ENCODE measurements at places on chromosomes 13 and 19.

GRCh38 chr13:58399263-58399662 is 767.7 kb downstream of the PCDH17 start:
- DNase-seq, result no peak

- DNase-seq, result no peak
These were observed 24.2 kb upstream of the GATAD2A start for GRCh38 chr19:19381007-19381926.

DNA sequence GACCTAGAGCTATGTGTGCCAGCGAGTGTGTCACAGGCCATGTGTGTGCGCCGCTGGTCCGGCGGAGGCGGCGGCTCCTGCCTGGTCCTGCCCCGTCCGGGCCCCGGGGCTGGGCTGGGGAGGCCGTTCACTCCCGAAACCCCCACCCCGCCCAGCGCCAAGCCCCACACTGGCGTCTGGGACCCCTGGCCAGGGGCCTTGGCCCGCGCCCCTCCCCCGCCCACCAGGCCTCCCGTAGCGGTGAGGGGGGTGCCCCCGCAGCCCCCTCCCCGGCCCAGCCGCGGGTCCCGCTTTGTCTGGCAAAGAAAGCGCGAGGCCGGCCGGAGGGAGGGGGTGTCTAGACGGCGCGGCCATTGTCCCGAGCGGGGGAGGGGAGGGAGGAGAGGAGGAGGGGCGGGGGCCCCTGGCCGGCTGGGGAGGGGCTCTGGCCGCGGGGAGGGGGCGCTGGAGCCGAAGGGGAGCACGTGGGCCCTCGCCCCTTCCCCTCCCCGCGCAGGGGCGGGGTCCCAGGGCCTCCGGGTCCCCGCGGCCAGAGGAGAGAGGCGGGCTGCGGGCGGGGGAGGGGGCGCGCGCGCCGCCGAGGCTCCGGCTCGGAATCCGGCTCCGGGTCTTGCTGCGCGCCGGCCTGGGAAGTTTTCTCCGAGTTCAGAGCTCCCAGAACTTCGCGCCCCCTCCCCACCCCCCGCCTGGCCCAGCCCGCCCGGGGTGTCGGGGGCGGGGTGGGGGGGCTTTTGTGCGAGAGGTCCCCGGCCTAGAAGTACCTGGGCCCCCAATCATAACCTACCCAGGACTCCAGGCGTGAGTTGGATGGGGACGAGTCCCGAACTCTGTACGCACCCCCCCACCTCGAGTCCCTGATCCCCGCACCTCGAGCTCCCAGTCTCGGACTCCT is 888 bp downstream of the NOTCH3 start:
- DNase-seq, result peak; percentile 58

DNA sequence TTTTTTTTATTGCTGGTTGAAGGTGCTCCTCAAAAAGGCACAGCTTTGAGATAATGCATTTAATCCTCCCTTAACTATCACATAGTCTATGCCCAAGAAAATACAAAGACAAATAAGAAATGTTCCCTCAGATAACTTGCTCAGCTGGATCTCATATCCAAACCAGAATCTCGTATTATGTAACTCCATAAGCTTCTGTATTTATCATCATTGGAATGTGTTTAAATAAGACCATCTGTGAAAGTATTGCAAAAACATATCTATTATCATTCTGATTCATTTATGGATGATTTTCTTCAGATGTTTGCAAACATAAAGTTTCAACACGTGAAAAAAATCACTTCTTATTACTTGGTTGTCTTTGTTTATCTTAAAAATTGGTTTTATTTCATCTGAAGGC is 190.9 kb downstream of the IRS2 start:
- DNase-seq, result peak; percentile 61

GRCh38 chr13:109272595-109273325 is 513.6 kb downstream of the IRS2 start:
- no peak for DNase-seq

GRCh38 chr13:44870456-44870929 is 118.8 kb downstream of the NUFIP1 start:
- DNase-seq, result no peak

DNA sequence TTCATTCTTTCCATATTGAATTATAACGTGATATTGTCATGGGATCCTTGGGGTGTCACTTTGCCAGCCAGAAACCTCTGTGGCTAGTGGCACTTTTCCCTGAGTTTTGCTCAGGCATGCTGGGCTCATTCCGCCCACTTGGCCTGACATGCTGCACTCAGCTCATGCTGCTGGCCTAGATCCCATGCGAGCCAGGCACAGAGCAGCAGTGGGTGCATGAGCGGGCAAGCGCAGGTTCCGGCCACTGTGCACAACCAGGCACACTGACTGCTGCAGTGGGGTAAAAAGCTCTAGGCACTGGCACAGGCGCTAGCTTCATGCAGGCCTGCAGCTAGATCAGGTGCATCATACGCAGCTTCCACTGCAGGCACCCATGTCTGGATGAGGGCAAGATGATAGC is 221.2 kb downstream of the MAB21L1 start:
- no peak for DNase-seq

DNA sequence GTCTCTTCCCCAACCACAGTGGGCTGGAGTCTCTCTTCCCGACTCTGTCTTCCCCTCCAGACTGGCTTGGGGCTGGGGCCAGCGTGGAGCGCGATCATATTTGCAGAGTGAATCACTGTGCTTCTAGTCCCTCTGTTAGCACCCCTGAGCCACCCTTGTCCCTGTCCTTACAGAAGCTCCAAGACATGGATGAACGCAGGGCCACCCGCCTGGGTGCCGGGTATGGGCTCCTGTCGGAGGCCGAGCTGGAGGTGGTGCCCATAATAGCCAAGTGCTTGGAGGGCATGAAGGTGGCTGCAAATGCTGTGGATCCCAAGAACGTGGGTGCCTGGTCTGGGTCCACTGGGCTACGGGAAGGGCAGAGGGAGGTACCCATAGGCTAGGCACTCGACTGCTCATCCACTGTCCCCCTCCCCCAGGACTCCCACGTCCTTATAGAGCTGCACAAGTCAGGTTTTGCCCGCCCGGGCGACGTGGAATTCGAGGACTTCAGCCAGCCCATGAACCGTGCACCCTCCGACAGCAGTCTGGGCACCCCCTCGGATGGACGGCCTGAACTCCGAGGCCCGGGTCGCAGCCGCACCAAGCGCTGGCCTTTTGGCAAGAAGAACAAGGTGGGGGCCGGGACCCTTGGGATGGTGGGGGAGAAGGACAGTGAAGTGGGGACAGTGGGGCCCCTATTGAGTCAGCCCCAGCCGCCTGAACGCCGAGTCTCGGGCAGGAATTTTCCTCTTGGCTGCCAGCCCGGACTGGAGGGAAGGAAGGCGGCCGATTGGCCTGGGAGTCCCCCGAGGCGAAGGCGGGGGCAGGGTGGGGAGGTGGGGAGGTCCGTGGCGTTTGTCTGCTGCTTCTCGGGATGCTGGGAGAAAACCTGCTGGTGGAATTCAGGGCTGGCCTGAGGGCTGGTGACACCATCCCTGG is 5.2 kb downstream of the TRIP10 start:
- peak; percentile 95 for DNase-seq

GRCh38 chr19:45340232-45340898 is at the start of gene KLC3:
KLC3 (plus strand) TSS chr19:45340750; CDS start chr19:45345542, 4,792 bp downstream.
- no peak for DNase-seq

- DNase-seq, result peak; percentile 38
These were observed 81.8 kb upstream of the RUBCNL start for GRCh38 chr13:46468570-46469463.

DNA sequence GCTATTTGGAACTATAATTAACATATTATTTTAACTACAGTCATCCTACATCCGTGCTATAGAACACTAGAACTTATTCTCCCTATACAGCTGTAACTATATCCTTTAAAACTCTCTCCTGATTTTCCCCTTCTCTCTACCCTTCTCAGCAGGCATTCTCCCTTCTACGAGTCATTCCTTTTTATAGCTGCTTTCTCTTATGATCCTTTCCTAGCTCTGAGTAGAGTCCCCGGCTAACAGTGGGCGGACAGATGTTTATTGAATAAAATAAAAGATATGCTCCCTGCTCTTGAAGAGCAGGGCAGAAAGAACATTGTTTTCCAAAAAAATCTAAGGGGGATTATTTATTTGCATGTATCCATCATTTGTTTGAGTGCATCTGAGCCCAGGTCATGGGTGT is 246.5 kb upstream of the TMTC4 start:
- DNase-seq, result no peak

DNA sequence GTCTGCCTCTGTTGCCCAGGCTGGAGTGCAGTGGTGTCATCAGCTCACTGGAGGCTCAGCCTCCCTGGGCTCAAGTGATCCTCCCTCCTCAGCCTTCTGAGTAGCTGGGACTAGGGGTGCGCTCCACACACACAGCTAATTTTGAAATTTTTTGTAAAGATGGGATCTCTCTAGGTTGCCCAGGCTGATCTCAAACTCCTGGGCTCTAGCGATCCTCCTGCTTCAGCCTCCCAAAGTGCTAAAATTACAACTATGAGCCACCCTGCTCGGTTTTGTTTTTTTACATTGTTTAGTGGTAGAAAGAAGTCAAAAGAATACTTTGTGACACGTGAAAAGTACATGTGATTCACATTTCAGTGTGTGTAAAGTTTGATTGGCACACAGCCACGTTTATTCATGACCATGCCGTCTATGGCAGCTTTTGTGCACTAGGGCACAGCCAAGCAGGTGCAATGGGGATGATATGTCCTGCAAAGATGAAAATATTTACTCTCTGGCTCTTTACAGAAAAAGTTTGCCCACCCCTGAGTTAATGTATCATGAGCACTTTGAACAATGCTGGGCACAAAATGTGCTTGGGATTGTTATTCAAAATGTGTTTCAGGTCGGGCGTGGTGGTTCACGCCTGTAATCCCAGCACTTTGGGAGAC is 16.2 kb upstream of the NFIC start:
- no peak for DNase-seq

GRCh38 chr19:46606681-46607447 is 5.7 kb downstream of the CALM3 start:
- DNase-seq, result no peak
